ENCODE measurements at places on chromosomes 1 and 21.

DNA sequence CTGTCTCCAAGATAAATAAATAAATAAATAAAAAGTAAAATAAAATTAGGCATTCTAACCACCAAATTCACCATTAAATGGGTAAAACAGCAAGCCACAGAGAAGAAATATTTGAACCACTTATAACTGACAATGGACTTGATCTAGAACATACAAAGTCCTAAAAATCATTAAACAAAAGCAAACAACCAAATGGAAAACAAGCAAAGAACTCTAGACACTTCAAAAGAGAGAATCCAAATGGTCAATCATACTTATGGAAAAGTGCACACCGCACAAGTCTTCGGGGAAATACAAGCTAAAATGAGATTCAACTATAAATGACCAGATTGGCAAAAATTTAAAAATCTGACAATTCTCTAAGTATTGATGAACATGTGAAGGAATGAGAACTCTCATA is 73.5 kb upstream of the ANGPTL3 start:
- no peak for DNase-seq

DNA sequence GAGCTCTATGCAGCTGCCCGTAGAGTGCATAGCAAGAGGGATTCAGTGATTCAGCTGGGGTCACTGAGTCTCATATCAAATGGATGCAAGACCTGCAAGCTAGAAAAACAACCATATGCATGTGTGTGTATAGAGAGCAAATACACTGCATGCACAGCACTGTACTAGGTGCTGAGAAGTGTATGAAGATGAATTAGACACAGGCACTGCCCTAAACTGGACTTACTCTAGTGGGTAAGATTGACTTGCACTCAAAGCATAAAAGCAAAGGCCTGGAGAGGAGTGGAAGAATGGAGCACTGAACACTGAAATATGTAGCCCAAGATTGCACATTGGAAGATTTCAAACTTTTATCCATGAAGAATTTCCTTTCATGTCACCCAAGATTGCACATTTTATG is 5.5 kb upstream of the GBP1 start:
- DNase-seq: no peak

DNA sequence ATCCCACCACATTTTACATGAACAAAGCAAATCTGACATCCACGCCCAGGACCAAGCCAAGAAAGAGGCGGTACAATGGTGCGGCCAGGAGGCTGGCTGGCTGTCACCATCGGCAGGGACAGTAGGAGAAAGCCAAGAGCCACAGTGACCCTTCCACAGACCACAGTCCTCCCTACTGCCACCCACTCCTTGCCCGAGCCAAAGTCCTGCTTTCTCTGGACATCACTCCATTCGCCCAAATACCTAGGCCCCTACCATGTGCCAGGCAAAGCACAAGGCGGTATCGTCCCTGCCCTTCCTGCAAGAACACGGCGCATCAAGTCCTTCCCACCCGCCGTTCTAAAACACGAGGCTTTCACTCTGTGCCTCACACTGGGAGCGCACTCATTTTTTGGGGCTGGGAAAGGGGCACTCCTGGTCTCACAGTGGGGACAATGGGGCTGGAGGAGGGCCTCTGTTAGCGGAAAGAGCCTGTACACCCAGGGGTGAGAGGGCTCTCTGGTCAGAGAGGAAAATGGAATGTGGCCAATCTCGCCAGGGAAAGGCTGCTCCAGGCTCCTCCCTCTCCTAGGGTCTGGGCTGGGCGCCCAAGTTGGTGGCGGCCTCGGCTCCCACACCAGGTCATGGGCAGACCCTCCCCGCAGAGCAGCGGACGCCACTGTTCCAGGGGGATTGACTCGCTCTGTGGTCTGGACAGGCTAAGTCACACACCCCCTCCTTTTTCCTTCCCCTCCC is 26.5 kb downstream of the SSBP3 start:
- DNase-seq: no peak

GRCh38 chr1:74478979-74479378 is 33.4 kb downstream of the LRRC53 start:
- DNase-seq: no peak

GRCh38 chr1:93715529-93716126 is 34.0 kb upstream of the BCAR3 start:
- DNase-seq: no peak
